Ureter (tissue), 1 donor: ENCODE measurements at places on chromosomes 2 and 18.

GRCh38 chr2:2188344-2188920 is 142.6 kb downstream of the MYT1L start:
- DNase-seq: no peak

GRCh38 chr2:56410140-56410539 is 226.3 kb downstream of the CCDC85A start:
- DNase-seq: no peak

- DNase-seq: no peak
These were observed 5.4 kb downstream of the SEMA4C start for GRCh38 chr2:96864343-96865091.

DNA sequence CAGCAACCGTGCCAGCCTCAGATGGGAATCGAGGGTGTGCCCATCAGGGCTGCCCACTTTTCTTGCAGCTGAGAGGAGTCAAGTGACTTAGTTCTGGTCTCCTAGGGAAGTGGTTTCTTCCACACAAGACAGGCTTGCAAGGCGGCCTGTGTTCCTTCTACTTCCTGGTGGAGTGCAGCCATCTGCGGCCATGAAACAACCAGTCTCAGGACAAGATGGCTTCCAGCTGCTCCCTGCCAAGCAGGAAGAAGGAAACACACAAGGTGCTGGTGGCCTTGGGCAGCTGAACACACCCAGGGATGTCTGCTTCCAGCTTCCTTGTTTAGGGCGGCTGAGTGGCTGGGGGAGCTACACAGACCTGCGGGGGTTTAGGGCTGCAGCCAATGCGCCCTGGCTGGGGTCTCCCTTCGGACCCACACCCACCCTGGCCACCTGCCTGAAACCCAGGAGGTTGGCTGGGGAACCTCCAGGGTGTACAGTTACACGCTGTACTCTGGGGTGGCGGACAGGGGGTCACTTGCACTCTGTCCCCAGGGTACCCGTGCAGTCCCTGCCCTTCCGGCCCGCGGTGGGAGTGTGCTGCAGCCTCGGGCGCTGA is 34.7 kb downstream of the PTPN18 start:
- DNase-seq: peak; percentile 66

DNA sequence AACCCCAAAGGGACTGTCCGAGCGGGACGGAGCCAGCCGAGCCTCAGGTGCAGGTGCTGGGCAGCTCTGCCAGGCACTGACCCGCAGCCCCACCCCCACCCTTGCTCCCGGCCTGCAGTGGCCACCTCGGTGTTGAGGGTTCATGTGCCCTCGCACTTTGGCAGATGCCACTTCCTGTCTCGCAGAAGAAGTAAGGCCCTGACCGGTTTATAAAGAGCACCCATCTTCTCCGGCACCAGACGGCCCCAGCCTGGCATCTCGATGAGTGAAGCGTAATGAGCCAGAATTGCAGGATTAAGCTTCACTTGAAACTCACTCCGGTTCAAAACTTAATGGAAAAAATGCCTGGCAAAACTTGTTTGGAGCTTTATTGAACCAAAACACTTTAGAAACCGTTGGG is 10.9 kb upstream of the NFATC1 start:
- DNase-seq: no peak

DNA sequence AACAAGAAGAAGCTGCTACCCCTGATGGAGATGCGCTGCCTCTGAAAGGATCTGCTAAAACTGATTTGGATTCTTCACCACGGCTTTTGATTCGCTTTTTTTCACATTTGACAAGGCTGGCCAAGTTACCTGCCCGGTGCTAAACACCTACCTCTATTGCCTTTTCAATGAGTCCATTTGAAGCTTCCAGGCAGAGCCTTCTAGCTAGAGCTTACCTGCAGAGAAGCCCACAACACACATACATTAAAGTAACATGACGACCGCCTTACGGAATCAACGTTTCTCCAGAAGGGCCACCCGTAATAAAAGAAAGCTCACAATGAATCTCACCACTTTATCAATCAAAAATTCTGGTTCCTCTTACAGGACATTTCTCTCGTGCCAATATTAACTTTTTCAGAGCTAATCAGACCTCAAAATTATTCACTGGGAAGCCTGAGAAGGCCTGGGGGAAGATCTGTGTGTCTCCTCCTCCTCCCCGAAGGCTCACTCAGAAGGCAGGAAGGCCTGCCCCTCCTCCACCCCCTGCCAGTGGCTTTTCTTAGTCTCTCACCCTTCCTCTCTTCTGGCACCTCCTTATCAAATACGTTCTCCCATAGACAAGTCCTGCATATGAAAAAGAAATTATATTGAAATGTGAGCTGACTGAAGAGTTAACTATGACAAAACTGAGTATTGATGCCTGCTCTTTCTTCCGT is 171.0 kb downstream of the DNER start:
- DNase-seq: no peak

- DNase-seq: no peak
These were observed 70.5 kb upstream of the IGFBP5 start for GRCh38 chr2:216765761-216766262.

DNA sequence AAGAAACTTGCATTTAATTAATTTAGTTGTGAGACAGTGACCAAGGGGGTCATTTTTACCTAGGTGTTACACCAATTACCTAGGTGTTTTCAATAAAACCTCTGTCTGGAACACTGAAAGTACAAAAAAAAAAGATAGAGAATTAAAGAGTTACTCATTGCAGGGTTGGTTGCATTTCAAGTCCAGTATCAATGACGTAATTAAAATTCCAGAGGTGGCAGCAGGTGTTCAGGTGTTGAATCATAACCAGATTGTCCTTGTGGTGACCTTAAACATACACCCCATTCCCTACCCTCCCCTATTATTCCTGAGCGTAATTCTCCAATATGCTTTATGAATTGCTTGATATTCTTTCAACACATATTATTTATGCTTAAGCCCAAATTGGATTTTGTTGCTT is 352.0 kb upstream of the SLC8A1 start:
- DNase-seq: no peak

- no peak for DNase-seq
These were observed 74.8 kb upstream of the RIOK3 start for GRCh38 chr18:23378302-23378686.

DNA sequence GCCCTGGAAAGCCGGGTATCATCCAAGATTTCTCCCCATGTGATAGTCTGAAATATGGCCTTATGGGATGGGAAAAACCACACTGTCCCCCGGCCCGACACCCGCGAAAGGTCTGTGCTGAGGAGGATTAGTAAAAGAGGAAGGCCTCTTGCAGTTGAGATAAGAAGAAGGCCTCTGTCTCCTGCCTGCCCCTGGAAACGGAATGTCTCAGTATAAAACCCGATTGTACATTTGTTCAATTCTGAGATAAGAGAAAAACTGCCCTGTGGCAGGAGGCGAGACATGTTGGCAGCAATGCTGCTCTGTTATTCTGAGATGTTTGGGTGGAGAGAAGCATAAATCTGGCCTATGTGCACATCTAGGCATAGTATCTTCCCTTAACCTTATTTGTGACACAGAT is 26.8 kb downstream of the RUFY4 start:
- DNase-seq: no peak

GRCh38 chr18:60812921-60813320 is 440.3 kb upstream of the MC4R start:
- no peak for DNase-seq
